ENCODE measurements at places on chromosomes 13 and 19. TPM values are rescaled to one million over a fixed set of nuclear protein-coding genes. Genes with fewer than 3 reads are reported as not detected.

Gene IGFL3
- not detected for polyA plus RNA-seq

Gene TEX29
- not detected for polyA plus RNA-seq

- DNase-seq: no peak
Observed at GRCh38 chr13:69660155-69660554, 447.5 kb upstream of the ATXN8OS start.

DNA sequence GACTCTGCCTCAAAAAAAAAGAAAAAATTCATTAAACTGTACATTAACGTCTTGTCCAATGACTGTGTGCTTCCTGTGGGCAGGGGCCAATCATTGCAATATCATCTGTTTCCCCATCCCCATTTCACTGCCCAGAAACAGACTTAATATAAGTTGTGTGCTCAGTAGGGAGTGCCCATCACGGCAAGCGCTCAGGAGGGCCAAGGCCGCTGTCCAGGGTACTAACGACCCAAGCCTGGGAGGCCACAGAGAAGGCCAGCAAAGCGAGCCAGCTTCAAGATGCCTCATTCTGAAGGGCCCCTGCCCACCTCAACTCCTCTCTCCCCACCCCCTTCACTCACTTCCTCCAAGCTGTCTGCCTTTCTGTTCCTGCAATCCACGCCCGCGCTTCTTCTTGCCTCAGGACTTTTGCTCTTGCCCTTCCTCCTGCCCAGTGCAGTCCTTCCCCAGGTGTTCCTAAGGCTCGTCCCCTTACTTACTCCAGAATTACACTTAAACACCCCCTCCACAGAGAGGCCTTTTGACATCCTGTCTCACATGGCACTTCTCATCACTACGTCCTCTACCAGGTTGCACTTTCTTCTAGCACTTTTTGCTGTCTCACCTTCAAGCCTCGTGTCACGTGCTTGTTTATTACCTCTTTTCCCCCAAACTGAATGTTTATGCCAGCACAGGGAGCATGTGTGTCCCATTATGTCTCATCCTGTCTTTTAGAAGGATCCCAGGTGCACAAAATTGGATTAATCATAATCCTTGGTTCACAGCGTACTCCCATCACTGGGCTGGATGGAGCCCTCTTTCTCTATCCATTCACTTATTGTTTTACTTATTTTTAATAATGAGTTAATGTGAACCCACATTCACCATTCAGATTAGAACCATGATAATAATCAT is 11.3 kb upstream of the POU2F2 start:
- DNase-seq: peak; percentile 68

DNA sequence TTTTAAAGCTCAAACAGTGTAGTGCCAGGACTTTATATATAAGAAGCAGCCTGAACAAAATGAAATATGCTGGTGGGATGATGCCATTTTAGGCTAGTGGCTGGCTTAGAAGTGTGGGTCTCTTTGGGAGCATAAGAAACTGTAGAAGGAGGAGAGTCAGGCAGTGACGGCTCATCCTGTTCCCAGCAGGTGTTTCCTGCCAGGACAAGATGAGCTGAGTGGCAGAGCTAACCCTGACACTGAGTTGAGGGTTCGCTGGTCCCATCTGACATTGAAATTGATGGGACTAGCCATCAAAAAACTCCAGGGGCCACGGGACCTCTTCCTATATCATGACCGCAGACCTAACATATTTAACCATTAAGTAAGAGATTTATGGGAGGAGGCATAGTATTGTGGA is 51.3 kb downstream of the ESD start:
- no peak for DNase-seq

- no peak for DNase-seq
Observed at GRCh38 chr13:47845981-47846380, 155.1 kb downstream of the SUCLA2 start.

GRCh38 chr13:26538363-26539317 is 18.8 kb upstream of the WASF3 start:
- DNase-seq: no peak

GRCh38 chr13:37878921-37879320 is 9.3 kb upstream of the TRPC4 start:
- no peak for DNase-seq

GRCh38 chr19:55376241-55376933 is at the start of gene TMEM190:
TMEM190 (plus strand) TSS chr19:55376826; CDS start chr19:55376854, 28 bp downstream.
- DNase-seq: no peak

GRCh38 chr13:66210677-66211076 is 1019.5 kb downstream of the PCDH9 start:
- no peak for DNase-seq

- DNase-seq: peak; percentile 39
Observed at GRCh38 chr13:29707876-29708543, 112.5 kb upstream of the SLC7A1 start.

GRCh38 chr13:63291701-63292100 is 1876.1 kb upstream of the PCDH20 start:
- no peak for DNase-seq
